ENCODE measurements at places on chromosomes 4 and X. TPM values are rescaled to one million over a fixed set of nuclear protein-coding genes. Genes with fewer than 3 reads are reported as not detected.

- H3K27me3 ChIP-seq, result no peaks in the 10 kb centered on the region
- H3K4me1 ChIP-seq, result no peaks in the 10 kb centered on the region
- H3K27ac ChIP-seq, result no peak overlapping the region
- H3K4me3 ChIP-seq, result no peak overlapping the region
Observed at GRCh38 chrX:153882086-153882498, 3.9 kb downstream of the L1CAM start.

The TMPRSS11D gene
- total RNA-seq, result not detected

The MMRN1 gene
- not detected for total RNA-seq

The RAB33A gene
- 3.3 TPM for total RNA-seq

The ADAMTS3 gene
- 0.43 TPM for total RNA-seq

GRCh38 chr4:139893801-139894200, 228.2 kb downstream of the MGST2 start:
- H3K4me3 ChIP-seq, result no peak overlapping the region
- DNase-seq, result no peak
- no peak overlapping the region for H3K27ac ChIP-seq
- H3K27me3 ChIP-seq, result no peaks in the 10 kb centered on the region
- peaks cover 11% of the 10 kb centered on the region for H3K4me1 ChIP-seq
- H3K36me3 ChIP-seq, result no peaks in the 10 kb centered on the region

DNA sequence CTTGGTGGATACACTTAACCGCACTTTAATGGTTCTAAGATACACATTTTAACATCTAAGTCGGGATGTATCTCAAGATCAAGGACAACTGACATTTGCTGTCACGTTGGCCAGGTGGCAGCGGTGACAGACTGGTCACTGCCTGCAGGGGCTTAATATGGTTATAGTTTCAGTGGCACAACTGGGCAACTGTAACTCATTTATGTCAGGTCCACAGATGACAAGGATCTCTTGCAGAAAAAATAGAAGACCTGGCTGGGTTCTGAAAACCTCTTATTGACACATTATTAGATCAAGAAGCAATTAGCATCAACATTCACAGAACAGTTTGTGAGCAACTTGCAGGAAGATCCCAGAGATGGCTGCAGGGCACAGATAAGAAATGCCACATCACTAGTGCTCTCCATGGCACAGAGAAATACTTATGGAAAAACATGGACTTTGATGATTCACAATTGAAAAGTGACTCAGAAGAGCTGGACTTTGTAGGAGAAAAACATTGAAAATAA, 99.6 kb upstream of the SORBS2 start:
- H3K36me3 ChIP-seq, result no peaks in the 10 kb centered on the region
- no peak overlapping the region for H3K4me3 ChIP-seq
- H3K4me1 ChIP-seq, result peaks cover 8% of the 10 kb centered on the region
- DNase-seq, result peak; percentile 50
- no peak overlapping the region for H3K27ac ChIP-seq

GRCh38 chr4:52915730-52916300, 53.7 kb downstream of the RASL11B start:
- no peak overlapping the region for H3K4me3 ChIP-seq
- H3K27me3 ChIP-seq, result no peaks in the 10 kb centered on the region
- H3K4me1 ChIP-seq, result peaks cover 40% of the 10 kb centered on the region
- no peaks in the 10 kb centered on the region for H3K36me3 ChIP-seq
- H3K27ac ChIP-seq, result peak overlapping the region; percentile 44

The SPANXD gene
- total RNA-seq, result not detected

The PASD1 gene
- total RNA-seq, result not detected

- no peaks in the 10 kb centered on the region for H3K36me3 ChIP-seq
- DNase-seq, result no peak
- H3K4me1 ChIP-seq, result no peaks in the 10 kb centered on the region
- no peak overlapping the region for H3K4me3 ChIP-seq
Observed at GRCh38 chrX:154125391-154126040, 18.5 kb upstream of the OPN1LW start.

The XAGE2 gene
- not detected for total RNA-seq

- no peak overlapping the region for H3K4me3 ChIP-seq
- H3K27ac ChIP-seq, result no peak overlapping the region
- peaks cover 7% of the 10 kb centered on the region for H3K4me1 ChIP-seq
- DNase-seq, result no peak
- no peaks in the 10 kb centered on the region for H3K27me3 ChIP-seq
Observed at GRCh38 chrX:154313147-154313546, 17.6 kb downstream of the TKTL1 start.

DNA sequence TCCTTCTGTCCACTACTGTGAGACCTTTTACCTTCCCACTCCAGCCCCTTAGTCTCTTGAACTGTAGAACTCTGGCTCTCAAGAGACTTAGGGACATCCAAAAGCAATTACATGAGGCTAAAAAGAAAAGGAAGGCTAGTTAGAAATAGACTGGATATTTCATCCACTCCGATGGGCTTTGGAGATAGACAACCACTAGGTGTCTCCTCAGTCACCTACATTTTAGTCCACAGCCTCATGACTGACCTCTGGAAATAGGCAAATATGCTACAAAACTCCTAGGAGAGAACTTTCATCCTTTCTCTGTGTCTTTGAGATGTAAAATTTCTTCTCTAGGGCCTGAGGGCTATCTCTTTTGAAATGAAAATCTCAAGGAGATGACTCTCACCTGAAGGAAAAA, 45.1 kb upstream of the LAMP2 start:
- H3K4me3 ChIP-seq, result no peak overlapping the region
- no peaks in the 10 kb centered on the region for H3K36me3 ChIP-seq
- no peaks in the 10 kb centered on the region for H3K27me3 ChIP-seq
- no peak overlapping the region for H3K27ac ChIP-seq
- H3K4me1 ChIP-seq, result peaks cover 12% of the 10 kb centered on the region

DNA sequence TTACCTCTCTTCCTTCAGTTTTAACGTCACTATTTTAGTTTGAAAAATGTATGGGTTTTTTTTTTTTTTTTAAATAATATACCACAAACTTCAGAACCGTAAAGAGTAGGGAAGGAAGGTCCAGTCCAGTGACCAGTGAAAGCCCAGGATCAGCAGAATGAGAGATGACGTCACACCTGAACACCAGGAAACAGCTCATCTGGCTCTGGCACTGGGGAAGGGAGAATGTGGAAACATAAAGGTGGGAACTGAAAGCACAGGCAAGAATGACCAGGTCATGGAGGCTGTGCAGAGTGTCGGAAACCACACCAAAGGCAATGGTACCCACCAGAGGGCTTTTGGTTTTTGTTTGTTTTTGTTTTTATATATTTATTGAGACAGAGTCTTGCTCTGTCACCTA, 141.2 kb downstream of the DHX15 start:
- DNase-seq, result no peak
- H3K27ac ChIP-seq, result no peak overlapping the region
- H3K27me3 ChIP-seq, result no peaks in the 10 kb centered on the region
- no peak overlapping the region for H3K4me3 ChIP-seq
- H3K36me3 ChIP-seq, result no peaks in the 10 kb centered on the region

DNA sequence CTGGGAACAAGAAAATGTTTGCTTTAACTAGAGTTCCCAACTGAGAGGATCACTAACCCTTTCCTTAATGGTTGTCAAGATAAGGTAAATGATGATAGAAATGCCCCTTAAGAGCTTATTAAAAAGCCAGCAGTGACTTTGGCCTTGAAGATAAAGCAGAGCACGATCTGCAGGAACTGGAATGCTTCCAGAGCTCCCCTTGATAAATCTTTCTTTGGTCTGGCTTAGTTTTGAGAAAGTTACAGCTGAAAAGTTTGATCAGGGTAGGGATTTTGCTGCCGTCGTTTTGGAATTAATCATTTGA, 64.0 kb downstream of the PTTG2 start:
- H3K4me1 ChIP-seq, result no peaks in the 10 kb centered on the region
- H3K27ac ChIP-seq, result no peak overlapping the region
- H3K4me3 ChIP-seq, result no peak overlapping the region
- peaks cover 3% of the 10 kb centered on the region for H3K36me3 ChIP-seq
- no peaks in the 10 kb centered on the region for H3K27me3 ChIP-seq

The CCDC149 gene
- total RNA-seq, result 5.8 TPM
